T follicular helper cell (primary cell): ENCODE measurements at places on chromosomes 2 and 18.

GRCh38 chr2:168053676-168054075 is 193.7 kb downstream of the STK39 start:
- DNase-seq: no peak

GRCh38 chr2:237281836-237282306 is 132.1 kb downstream of the COL6A3 start:
- no peak for DNase-seq

DNA sequence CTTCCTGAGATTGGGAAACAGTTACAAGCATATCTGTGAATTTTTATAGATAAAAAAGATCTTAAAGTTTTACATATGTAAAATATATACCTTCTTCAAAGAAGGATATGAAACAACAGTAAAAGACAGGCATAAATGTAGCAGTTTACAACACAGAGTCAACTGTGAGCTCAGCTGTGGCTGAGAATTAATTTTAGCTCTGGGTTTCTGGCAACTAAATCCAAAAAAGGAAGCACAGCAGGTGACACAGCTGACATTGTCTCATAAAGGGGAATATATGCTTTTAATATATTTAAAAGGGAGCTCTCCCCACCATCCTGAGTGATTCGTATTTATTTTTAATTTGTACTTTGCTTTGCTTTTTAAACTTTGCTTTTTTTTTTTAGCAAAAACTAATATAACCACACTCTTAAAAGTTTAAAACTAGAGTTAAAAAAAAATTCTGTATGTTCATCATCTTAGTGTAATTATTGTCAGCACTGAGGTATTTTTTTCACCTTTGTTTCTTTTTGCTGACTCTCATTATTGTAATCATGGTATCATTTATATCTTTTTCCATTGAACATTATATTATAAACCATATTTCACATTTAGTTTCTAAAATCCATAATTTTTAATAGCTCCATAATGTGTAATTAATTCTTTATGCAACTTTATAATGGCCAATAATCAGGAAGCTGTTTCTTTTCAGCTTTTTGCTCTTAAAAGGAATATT is 6.7 kb downstream of the TUBB6 start:
- no peak for DNase-seq

- no peak for DNase-seq
These were observed 220.3 kb upstream of the NRP2 start for GRCh38 chr2:205461678-205462665.

DNA sequence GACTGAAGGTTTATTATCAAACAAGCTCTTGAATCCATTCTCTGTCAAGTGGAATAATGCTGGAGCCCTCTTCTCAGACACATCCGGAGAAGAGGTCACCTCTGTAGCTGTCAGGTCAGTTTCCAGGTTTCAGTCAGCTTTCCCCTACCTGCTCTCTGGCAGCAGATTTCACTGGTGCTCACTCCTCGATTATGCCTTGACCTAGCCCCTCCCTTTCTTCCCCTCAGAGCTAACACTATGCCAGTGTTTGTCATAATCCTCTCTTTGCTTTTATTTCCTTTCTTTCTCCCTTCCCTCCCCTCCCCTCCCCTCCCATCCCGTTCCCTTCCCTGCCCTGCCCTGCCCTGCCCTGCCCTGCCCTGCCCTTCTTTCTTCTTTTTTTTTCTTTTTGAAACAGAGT is 22.5 kb upstream of the PLEKHM3 start:
- no peak for DNase-seq

GRCh38 chr2:84954329-84954728 is 16.6 kb upstream of the KCMF1 start:
- DNase-seq: no peak
